ENCODE measurements at places on chromosomes 7 and 10. TPM values are rescaled to one million over a fixed set of nuclear protein-coding genes. Genes with fewer than 3 reads are reported as not detected.

DNA sequence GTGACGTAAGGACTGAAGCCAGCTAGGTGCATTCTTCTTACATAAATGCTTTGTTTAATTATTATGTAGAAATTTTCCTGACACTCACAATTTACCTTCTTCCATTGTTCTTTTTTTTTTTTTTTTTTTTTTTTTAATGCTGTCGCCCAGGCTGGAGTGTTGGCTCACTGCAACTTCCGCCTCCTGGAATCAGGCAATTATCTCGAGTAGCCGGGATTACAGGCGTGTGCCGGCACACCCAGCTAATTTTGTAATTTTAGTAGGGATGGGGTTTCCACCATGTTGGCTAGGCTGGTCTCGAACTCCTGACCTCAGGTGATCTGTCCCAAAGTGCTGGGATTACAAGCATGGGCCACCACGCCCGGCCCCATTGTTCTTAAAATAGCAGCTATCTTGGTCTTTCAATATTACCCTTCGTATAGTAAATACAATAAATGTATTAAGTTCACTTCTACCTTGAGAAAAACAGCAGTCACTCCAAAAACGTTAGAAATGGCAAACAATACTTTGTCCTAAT lies 32.1 kb downstream of the BZW2 start:
- DNase-seq: no peak

The FBH1 gene
- total RNA-seq: 62.5 TPM

The NXPH1 gene
- not detected for total RNA-seq

DNA sequence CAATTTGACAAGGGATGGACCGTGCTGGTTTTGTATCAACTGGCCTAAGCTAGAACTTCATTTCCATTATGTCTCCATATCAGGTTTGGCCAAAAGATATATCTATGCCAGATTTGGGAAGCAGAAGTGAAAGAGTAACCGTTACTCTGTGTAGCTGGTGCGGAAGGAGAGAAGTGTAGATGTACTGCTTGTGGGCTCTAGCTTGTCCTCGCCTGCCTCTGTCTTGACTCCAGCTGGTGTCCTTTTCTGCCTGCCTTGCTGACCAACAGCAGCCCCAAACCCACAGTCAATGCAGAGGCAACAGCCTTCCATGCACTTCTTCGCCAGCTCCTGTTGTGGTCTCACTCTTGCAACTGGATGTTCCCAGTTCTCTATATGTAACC lies 128.5 kb downstream of the KIF20B start:
- DNase-seq: no peak

The GPR15LG gene
- total RNA-seq: not detected

DNA sequence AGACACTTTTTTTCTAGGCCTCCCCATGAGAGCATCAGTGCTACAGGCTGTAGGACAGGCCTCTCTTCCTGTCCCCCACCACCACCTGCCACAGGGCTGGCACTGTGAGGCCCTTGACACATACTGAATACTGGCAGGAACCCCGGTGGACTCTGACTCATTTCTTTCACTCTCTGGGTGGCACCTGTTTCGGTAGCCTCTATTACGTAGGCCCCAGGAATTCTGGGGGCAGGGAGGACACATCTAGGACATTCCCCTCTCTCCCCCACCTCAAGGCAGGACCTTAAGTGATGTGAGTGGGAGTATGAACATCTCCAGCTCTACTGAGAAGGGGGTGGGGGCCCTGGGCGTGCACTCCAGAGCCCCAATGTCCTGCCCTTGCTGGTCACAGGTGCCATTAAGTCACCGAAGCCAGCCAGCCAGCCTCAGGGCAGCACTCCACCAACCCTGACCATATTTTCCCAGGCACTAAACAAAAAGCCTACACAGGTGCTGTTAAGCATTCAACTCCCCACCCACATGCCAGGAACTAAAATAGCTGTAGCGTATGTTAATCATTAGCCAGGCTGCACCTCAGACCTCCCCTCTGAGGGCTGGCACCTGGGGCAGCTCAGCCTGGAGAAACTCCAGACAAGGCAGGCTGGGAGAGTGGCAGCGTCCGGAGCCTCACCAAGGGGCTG lies 8.9 kb downstream of the ANXA11 start:
- peak; percentile 77 for DNase-seq

The FERD3L gene
- total RNA-seq: not detected

- DNase-seq: peak; percentile 4
Observed at GRCh38 chr7:3065724-3066143, 22.1 kb upstream of the CARD11 start.

The MALRD1 gene
- total RNA-seq: not detected

- DNase-seq: no peak
Observed at GRCh38 chr7:84532196-84532595, 337.6 kb upstream of the SEMA3A start.

GRCh38 chr10:133279326-133280226 lies 2.9 kb upstream of the ADAM8 start:
- DNase-seq: no peak

- DNase-seq: peak; percentile 5
Observed at GRCh38 chr7:93316730-93317129, 84.6 kb downstream of the VPS50 start.

GRCh38 chr7:142110098-142110497 lies 1.4 kb upstream of the MGAM2 start:
- DNase-seq: no peak
